ENCODE measurements at places on chromosomes 12 and 14.

GRCh38 chr12:58720421-58720820 lies 199.9 kb downstream of the LRIG3 start:
- no peak for DNase-seq

DNA sequence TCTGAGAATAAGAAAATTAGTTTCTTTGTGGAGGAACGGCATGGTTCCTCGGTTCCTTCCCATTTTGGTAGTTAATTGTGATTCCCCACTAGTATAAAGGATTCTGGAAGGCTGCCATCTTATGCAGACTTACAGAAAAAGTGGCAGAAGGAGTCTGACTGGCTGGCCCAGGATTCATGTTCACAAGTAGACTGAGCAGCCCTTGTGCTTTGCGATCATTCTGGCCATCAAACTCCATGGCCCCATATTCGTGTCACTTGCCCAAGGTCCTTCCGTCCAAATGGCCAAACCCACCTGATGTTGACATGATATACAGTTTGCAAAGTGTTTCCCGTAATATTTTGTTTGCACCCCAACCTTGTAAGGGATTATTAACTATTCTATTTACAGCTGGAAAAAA lies 297.2 kb upstream of the AMIGO2 start:
- no peak for DNase-seq

DNA sequence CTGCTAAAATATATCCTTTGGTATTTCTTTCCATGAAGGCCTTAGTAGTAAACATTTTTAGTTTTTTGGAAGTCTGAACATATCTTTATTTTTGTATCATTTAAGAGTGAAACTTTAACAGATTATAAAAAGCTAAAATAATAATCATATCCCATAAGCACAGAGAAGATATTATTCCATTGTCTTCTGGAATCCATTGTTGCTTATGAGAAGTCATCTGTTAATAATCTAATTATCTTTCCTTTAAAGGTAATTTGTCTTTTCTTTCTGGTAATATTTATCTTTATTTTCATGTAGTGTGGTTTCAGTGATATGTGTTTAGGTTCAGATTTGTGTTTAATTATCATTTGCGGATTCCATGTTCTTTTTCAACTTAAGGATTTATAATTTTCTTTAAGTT lies 261.7 kb downstream of the MSRB3 start:
- DNase-seq, result peak; percentile 32

GRCh38 chr12:41511247-41511646 lies 323.1 kb downstream of the PDZRN4 start:
- no peak for DNase-seq

DNA sequence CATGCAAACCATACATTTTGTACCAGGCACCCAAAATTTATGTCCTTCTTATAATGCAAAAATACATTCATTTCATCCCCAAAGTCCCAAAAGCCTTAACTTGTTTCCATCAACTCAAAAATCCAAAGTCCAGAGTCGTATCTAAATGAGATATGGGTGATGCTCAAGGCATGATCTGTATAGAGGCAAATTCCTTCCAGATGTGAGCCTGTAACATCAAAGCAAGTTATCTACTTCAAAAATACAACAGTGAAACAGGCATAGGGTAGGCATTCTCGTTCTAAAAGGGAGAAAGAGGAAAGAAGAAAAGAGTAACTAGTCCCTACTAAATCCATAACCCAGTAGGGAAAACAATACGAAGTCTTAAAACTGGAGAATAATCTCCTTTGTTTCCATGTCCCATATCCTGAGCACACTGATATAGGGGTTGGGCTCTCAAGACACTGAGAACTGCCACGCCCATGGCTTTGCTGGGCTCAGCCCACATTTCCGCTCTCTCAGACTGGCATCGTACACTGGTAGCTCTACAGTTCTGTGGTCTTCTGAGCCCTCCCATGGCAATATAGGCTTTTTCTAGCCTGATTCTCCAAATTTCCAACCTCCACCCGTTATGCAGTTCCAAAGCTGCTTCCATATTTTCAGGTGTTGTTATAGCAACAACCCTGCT lies 232.8 kb downstream of the TMTC2 start:
- no peak for DNase-seq

DNA sequence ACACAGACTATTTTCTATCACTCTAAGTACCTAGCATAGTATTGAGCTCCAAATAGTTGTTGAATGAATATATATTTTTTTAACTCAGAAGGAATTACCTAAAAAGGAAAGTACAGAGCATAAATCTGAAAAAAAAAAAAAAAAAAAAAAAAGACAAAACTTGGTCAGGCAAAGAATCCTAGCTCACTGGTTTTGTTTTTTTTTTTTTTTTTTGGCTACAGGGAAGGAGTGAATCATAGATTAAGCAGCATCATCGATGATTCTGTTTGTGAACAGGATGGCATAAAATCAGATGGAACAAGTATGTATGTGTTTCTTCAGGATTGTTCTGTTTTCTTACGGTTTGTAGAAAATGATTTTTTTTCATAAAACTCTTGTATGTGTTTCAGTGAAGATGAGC lies 66.1 kb upstream of the BCAT1 start:
- DNase-seq, result no peak

DNA sequence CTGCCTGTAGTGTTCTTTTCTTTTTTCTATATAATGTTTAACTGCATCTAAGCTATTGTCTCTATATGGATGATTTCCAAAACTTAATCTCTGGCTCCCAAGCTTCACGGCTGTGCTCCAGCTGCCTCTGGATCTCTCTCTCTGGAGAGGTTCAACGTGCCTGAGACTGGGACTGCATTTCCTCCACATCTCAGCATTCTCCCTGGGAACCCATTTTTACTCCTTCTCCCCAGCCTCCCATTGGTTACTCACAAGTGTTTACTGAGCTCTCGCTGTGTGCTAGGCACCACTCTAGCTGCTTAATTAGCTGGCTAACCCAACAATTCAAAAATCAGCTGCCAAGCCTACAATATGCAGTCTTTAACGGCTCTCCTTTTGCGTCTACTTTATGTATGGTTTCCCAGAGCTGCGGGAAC lies 34.7 kb downstream of the FBXL14 start:
- no peak for DNase-seq

DNA sequence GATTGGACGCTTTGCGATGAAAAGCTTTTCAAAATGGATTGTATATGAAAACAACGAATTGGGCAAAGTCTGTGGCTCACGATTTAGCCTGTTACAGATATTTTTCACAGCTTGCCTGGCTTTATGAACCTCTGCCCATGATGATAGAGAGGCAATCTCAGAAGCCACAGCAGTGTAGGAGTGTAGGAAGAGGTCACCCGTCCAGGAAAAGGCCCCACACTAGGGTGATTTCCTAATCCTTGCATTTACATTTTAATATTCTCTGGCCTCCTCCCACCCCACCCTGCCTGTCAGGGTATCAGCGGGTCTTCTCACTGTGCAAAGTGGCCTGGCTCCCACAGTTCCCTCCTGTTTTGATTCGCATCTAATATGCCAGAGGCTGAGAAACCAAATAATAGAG lies 81.8 kb upstream of the FOXN3 start:
- DNase-seq, result no peak

- DNase-seq, result peak; percentile 67
Measured at GRCh38 chr12:114918535-114919233, 234.7 kb upstream of the TBX3 start.

GRCh38 chr14:49220492-49220891 lies 365.7 kb downstream of the RPS29 start:
- DNase-seq, result peak; percentile 34

- DNase-seq, result no peak
Measured at GRCh38 chr14:72418806-72419205, 475.1 kb downstream of the DPF3 start.

DNA sequence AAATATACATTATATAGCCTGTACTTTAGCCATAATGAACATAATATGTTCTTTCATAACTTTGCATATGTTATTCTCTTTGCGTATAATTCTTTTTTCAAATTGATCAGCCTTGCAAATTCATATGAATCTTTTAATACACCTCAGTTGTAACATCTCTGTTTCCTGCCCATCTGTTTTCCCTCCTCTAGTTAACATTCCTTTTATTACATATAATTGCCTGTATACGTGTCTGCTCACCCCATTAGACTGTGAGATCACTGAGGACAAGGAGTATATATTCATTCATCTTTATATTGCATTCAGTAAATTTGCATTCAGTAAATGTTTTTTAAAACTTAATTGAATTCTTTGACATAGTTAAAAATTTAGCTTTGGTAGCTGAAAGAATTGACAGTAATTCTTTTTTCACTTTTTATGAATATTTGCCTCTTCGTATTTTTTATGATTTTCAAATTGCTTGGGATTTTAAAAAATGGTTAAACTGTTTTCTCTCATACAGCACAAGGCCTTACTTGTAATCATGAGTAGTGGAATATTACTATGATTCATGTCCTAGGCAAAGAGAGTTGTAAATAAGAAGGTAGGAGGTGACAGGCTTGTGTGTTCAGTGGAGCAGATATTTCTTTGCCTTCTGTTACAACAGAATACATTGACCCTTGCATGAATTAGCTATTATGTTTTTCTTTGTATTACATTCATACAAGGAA lies 32.8 kb upstream of the KLHL42 start:
- DNase-seq, result peak; percentile 44

GRCh38 chr12:4064008-4064407 lies 190.8 kb upstream of the PARP11 start:
- DNase-seq, result no peak

DNA sequence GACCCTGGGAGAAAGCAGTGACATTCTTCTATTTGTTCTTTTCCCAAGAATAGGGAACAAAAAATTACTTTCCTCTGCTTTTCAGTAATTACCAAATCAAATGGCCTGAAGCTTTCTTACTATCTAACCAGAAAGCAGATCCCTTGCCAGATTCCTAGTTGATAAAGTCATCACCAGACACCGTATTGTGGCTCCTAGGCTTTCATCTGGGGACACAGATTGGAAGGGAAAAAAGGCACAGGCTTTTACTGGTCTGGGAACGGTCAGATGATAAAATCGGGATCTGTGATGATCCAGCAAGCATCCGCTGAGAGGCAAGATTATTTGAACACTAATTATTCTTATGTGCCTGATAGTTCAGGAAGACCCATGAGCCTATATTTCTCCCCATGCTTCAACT lies 79.1 kb upstream of the BCL2L14 start:
- no peak for DNase-seq

All from MCF 10A (cell line).